Bladder microvascular endothelial cell (primary cell): ENCODE measurements at places on chromosomes 2 and 18. TPM values are rescaled to one million over a fixed set of nuclear protein-coding genes. Genes with fewer than 3 reads are reported as not detected.

Gene TRIB2
- 12.6 and 63.6 TPM in 2 replicates for total RNA-seq

Gene SNED1
- 7.8 and 19.8 TPM in 2 replicates for total RNA-seq

Gene ATP6V1B1
- total RNA-seq, result 0.76 and 1.1 TPM in 2 replicates

Gene FKBP7
- 7.3 and 24.2 TPM in 2 replicates for total RNA-seq

Gene HOXD1
- 8.1 and 8.9 TPM in 2 replicates for total RNA-seq

Gene DHRS9
- total RNA-seq, result 0.13 TPM in 1 of 2 replicates, not detected in the other

Gene PLGLB1
- total RNA-seq, result 0.16 and 5.9 TPM in 2 replicates

Gene HOXD8
- total RNA-seq, result 12.6 and 13.1 TPM in 2 replicates

Gene CDKL4
- total RNA-seq, result 0.16 and 0.19 TPM in 2 replicates

Gene CFAP65
- total RNA-seq, result not detected in 2 replicates

Gene HTR2B
- 0.32 and 2.1 TPM in 2 replicates for total RNA-seq

Gene SERPINE2
- 7.4 and 17.6 TPM in 2 replicates for total RNA-seq

Gene C2orf81
- total RNA-seq, result 0.13 and 0.16 TPM in 2 replicates

Gene DSC3
- total RNA-seq, result 0.16 and 0.44 TPM in 2 replicates

Gene TMEM247
- total RNA-seq, result not detected in 2 replicates

Gene RSAD2
- total RNA-seq, result 1.9 and 5.3 TPM in 2 replicates
